Hematopoietic multipotent progenitor cell (in vitro differentiated cells): ENCODE measurements at places on chromosomes 3 and 15.

- no peak for DNase-seq
Observed at GRCh38 chr15:31934821-31935220, 95.5 kb upstream of the CHRNA7 start.

DNA sequence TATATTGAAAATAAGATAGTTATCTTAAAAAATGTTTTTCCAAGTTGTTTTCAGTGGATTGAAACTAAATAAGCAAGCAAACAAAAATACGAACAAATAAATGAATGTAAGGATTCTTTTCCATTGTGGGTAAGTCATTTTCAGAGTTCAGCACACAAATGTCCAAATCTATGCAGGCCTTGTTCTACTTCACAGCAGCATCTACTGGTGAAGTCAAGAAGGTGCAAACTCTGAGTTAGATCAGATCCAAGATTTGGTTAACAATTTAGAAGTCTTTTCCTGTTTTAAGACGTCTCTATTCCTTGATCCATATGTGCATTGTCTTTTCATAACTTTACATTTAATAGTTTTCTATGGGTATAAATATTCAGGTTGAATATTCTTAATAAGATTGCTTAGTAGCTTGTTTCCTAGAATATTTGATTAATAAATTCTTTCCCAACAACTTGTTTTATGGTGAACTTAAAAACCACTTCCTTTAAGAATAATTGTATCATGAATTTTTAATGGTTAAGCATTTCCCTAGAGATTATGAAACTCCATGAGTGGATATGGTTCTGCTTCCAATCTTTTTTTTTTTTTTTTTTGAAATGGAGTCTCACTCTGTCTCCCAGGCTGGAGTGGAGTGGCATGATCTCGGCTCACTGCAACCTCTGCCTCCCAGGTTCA, 10.5 kb downstream of the PTX3 start:
- DNase-seq: no peak

DNA sequence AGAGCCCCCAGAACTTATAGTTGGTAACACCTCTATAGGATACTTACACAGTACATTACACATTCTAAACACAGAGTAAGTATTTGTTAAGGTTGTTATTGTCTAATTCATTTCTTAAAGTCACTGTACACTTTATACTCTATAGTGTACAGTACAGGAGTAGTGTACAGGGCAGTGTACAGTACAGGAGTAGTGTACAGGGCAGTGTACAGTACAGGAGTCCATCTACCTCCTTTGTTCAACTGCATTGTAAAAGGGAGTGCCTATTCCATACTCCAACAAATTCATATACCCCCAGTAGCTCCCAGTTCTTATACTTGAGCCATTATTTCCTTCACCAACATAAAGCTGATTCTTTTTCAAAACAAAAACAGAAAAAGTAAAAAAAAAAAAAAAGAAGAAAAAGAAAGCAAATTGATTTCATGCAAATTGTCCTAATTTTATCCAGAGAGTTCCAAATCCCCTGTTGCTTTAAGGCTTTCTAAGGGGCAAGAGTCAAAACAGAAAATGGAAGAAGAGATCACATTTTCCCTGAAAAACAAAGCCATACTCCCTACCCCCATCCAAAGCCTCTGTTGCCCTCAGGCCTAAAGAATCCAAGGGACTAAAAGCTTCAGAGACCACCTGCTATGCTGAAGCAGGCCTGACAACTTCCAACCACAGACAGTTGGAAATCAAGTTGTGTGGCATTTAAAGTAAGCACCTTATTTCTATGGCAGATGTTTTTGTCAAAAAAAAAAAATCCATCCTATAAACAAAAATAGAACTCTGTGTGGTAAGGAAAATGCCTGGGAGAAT, 125.6 kb downstream of the PLCH1 start:
- DNase-seq: no peak

DNA sequence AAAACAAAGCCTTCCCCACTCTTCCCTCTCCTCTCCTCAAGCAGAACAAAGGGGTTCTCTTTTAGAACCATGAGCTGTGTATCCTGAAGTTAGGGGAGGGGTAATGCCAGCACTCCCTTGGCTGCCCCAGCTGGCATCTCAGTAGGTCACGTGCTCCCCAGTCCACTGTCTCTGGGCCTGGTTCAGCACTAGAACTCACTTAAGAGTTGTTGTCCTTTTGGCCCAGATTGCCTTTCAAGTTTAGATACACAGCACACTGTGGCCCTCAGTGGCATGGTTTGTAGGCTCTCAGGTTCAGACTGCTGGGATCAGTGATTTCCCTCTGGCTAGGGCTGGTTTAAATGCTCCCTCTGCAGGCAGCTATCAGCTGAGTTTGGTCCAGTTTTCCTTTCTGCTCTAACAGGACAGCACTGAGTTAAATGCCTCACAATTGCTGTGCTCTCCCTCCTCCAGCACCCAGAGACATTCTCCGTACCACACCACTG, 188.4 kb upstream of the ST8SIA2 start:
- DNase-seq: no peak

DNA sequence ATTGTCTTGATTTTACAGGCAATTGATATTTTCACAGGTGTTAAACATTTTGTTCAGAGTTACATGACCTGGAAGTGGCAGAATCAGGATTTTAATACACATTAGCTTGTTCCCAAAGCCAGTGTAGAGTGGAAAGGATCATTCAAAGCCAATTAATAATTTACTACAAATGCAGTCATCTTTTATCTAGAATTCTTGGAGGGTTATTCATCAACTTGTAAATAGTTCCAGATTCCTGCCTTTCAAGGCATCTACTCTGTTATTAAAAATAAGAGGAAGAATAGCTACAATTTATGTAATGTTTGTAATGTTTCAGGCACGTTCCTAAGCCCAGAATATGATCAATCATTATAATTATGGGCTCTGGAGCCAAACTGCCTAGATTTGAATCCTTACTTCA, 358.5 kb downstream of the ZNF385D start:
- no peak for DNase-seq

DNA sequence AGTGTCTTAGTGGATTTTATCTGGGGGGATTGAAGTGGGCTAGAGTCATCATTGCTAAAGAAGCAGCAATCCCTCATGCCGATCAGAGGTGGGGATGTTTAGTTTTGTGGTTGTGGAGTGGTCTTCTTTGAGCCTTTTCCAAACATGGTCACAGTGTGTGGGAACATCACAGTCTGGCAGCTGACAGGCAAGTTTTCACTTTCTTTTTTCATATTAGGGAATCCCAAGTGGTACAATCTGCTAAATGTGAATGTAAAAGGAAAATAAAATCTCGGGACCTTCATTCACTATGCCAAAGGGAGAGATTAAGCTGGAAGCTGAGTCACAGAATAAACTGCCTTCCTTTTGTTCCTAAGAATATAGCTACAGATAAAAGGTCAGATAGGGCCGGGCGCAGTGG, 10.4 kb upstream of the CX3CR1 start:
- no peak for DNase-seq

GRCh38 chr15:90003736-90004135, 2.6 kb downstream of the ZNF710 start:
- no peak for DNase-seq

GRCh38 chr3:126083511-126083912, 412 bp downstream of the SLC41A3 start:
- no peak for DNase-seq

DNA sequence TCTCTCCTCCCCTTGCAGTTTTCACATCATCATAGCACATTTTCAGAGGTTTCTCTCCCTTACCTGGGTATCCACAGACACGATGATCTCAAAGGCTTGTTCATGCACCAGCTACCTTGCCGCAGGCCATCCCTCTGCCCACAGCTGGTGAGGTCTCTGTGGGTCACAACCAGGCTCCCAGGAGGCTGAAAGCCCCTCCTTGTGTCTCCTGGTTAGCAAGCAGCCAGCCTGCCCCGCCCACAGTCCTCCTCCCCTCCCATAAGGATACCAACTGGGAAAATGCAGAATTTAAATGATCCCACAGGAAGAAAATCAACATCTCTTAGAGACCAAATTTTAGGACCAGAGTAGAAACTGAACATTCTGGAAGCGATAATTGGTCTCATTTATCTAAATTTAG, 213.5 kb upstream of the PPP2R3A start:
- no peak for DNase-seq

DNA sequence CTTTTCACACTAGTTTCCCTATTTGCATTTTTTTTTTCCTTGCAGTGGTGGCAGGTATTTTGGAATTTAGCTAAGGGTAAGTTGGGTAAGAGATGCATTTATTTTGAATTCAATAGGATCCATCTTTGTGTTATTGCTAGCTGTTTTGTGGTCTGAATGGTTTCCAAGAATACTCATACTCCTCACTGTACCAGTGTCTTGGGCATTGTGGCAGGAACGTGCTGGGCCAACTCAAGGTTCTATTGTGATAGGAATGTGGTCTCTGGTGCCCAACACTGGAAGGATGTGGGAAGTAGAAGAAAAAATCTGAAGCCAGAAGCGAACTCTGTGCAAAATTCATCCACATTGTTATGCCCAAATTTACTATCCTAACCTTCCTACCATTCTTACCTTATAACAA, 135.6 kb downstream of the RBMS3 start:
- DNase-seq: no peak

GRCh38 chr3:184503647-184504046, 57.9 kb upstream of the EPHB3 start:
- no peak for DNase-seq

GRCh38 chr15:47206358-47206978, 510.8 kb upstream of the SEMA6D start:
- no peak for DNase-seq

GRCh38 chr3:33439546-33440327, 468 bp downstream of the UBP1 start:
- DNase-seq: peak; percentile 29

DNA sequence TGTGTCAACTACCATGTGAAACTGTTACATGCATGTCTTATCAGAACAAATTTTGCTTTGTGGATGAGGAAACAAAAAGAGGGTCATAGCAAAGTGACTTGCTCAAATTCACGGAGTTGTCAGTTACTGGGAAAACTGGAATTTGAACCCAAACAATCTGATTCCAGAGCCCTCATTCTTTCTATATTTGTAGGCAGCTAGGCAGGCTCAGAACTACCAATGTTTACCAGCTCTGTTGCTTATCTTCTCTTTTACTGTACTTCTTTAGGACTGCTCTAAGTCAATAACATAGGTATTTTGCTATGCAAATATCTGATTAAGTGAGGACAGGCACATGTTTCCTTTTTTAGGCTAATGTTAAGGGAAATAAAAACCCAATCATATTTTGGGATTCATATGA, 450.5 kb downstream of the ZPLD1 start:
- no peak for DNase-seq

DNA sequence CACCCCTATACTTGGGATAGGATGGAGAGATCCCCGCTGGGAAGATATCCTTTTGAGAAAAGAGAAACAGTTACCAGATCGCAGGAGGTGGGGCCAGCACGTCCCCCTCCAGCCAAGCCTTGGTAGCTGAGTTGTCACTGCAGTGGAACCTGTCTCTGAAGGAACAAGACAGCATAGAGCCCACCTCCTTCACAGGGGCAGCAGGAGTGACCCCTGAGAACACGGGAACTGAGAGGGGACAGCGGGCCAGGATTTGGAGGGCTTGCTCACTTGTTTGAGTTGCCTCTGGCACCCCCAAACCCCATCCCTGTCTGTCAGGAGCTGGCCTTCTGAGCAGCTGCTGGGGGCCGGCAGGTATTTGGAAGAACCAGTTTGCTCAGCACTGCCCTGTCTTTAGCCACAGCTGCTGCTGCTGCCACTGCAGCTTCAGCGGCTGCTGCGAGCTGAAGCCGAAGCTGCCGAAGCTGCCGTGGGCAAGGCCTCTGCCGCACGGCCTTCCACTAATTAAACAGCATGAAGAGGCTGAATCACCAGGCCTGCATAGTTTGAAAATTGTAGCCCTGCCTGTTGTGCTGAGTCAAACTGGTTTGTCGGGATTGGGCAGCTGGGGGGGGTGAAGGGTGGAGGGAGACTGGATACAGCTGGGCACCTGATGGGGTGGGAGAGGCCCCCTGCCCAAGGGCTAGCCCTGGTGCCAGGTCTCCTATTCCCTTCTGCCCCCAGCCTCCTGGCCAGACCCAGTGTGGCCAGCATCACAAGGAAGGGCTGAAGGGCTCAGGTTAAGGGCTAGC, 4.0 kb downstream of the EPHB3 start:
- DNase-seq: no peak

DNA sequence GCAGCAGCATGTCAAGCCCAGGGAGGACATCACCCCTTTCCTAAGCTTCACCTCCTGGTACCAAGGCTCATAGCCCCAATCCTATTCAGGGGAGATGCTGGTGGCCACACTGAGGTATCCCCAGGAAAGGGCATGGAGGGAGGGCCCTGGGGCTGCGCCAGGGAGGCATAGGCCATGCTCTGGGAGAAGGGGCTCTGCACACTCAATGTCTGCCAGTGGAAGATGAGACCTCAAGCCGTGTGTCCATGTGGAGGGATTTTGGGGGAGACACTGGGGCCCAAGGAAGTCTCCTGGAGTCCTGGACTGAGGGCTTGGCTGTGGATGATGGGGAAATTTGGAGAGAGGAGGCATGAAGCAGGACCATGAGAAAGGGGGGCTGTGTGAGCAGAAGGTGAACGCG, 21.2 kb upstream of the PRR23E start:
- no peak for DNase-seq

- no peak for DNase-seq
Observed at GRCh38 chr3:16476636-16477035, 36.9 kb downstream of the RFTN1 start.

DNA sequence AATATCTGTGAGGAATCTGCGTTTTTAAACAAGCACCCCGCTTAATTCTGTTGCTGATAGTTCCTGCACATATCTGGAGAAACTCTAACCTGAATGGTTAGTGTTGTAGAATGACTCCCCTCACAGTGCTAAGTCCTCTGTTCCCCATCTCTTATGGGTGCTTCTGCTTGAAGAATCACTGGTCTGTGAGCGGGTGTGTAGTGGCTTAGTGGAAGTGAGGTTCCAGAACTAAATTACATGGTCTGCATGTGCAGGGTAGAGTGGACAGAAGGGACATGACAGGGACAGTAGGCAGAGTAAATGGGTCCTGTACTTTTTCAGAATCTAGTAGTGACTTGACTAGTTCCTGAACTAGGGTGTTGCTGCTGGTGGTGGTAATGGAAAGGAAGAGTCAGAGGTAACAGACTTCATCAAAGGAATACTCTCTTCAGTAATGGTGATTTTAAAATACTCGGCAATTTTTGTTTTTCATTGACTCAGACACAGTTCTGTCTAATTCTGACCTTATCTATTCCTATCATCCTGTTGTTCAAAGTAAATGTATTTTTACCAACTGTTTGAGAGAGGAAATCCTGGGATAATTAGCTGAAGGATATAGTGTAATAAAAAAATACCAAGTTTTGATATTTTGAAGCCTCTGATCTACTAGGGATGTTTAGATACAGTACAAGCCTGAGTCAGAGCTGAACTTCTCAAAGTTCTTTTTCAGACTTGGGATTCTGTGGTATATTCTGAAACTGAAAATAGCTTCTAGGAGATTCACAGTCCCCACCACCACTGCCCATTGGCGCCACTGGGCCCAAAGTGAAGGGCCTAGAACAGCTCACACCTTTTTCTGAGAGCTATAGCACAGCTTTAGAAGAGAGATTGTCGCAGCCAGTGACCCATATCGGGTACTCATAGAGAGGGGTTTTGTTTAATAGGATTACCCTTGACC, 55.5 kb downstream of the FNDC3B start:
- no peak for DNase-seq
